ENCODE measurements at places on chromosomes 13 and 19.

- no peak for DNase-seq
Observed at GRCh38 chr13:61413572-61414535, 1.8 kb downstream of the PCDH20 start.

DNA sequence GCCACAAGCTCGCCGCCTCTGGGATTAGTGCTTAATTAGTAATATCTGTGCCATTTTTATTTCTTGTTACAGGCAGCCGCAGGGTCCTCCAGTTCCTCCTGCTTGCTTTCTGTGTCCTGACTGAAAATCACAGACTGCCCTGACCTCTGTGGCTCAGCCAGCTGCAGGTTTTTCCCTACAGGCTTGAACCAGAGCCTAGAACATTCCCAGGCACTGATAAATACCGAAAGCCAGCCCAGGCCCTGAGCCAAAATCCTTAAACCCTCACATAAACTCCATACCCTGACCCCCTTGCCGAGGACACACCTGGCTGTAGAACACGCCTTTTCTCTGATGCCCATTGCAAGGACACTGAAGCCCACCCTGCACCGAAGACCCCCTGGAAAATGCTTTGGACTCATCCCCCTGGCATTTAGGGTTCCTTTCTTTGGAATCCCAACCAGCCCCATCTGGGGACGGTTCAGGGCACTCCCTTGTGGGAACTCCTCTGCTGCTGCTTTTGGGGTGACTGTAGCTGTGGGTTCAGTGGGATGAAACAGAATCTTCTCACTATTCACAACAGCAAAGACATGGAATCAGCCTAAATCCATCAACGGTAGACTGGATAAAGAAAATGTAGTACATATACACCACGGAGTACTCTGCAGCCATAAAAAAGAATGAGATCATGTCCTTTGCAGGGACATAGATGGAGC is 15.5 kb downstream of the DPP9 start:
- DNase-seq: no peak

DNA sequence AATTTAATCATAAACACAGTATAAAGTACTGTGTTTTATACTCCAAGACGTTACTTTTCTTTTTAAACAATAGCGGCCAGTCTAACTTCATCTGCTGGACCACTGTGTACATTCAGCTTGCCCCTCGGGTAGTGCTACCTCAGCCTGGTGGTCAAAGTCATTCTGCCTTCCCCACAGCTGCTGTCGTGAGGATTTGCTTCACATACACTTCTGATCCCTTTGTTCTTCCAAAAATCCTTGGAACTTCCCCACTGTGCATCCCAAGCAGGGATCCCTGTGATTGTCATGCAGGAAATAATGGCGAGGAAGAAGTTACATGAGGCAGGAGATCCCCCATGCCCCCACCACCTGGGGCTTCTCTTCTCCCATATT is 234.9 kb upstream of the STARD13 start:
- no peak for DNase-seq

DNA sequence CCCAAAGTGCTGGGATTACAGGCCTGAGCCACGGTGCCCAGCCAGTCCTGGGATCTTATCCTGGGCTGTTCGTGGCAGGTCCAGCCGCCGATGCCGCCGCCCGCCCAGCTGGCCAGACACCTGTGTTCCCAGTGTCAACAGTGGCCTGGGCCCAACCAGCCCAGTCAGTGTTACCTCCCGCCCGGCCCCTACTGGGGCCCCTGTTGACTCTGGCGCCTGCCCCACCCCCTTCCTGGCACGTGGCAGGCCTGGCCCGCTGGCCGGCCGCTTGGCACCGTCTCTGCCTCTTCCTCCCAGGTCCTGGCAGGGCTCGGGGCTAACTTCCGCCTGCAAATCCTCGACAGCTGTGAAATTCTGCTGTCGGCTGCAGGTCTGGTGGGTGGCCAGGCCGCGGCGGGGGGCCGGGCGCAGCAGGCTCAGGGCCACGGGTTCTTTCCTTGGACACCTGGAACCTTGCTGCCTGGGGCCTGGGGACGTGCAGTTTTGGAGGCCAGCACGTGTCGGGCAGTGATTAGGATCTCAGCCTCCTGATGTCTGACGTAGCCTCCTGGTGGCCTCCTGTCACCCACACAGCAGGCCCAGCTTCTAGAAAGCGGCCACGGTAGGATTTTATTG is 9.1 kb downstream of the ARID3A start:
- DNase-seq: peak; percentile 88

DNA sequence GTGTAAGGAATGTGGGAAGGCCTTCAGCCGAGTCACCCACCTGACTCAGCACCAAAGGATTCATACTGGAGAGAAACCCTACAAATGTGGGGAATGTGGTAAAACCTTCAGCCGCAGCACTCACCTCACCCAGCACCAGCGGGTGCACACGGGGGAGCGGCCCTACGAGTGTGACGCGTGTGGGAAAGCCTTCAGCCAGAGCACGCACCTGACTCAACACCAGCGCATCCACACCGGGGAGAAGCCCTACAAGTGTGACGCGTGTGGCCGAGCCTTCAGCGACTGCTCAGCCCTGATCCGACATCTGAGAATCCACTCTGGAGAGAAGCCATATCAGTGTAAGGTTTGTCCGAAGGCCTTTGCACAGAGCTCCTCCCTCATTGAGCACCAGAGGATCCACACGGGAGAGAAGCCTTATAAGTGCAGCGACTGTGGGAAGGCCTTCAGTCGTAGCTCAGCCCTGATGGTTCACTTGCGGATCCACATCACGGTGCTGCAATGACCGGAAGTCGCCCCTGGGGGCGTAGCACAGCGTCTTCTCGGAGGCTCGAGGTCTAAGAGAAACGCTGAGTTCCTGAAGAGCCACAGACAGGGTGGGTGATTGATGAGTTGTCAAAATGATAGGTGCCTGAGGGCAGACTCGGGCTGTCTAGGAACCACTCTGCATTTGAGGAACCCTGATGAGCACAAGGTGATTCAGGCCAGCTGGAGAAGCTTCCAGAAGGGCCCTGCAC is 12.2 kb downstream of the ZSCAN22 start:
- no peak for DNase-seq
